Activated naive CD8-positive, alpha-beta T cell treated with anti-CD3 and anti-CD28 coated beads for 36 hours (primary cell): ENCODE measurements at places on chromosomes 3 and 15.
A peak's percentile ranks its signal among the peaks of the same experiment; 100 is the strongest.

- DNase-seq: no peak
These were observed 9.0 kb downstream of the GMNC start for GRCh38 chr3:190853464-190853863.

GRCh38 chr15:97759363-97759762 lies 201.1 kb upstream of the ARRDC4 start:
- DNase-seq: no peak

GRCh38 chr3:34619990-34620389 lies 821.6 kb downstream of the PDCD6IP start:
- DNase-seq: no peak

- DNase-seq: no peak
These were observed 7.7 kb upstream of the GOLGB1 start for GRCh38 chr3:121757087-121757811.

GRCh38 chr3:138219255-138219654 lies 32.2 kb downstream of the ARMC8 start:
- DNase-seq: no peak

GRCh38 chr3:127747066-127747465 lies 74.3 kb downstream of the ABTB1 start:
- no peak for DNase-seq

GRCh38 chr3:23539185-23539584 lies 266.6 kb upstream of the UBE2E1 start:
- DNase-seq: no peak

DNA sequence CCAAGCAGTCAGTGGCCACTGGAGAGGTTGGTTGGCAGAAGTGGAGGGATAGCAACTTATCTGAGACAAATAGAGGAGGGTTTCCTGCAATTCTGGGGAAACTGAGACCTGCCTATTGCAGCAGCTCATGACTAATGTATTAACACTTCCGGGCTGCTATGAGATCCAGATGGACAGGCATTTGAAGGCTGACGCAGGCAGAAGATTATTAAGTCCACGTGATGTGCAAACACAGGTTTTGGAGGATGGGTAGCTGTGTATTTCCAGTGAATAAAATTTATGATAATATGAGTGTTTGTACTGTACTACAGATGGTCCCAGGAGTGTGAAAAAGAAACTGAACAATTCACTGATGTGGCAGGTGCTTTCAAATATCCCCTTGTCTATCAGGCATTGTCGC lies 28.5 kb upstream of the CFAP161 start:
- DNase-seq: no peak

- DNase-seq: no peak
These were observed 175.6 kb upstream of the ANKRD28 start for GRCh38 chr3:15973414-15973813.

- no peak for DNase-seq
These were observed 22.9 kb upstream of the ZBED2 start for GRCh38 chr3:111617912-111618601.

- no peak for DNase-seq
These were observed 9.5 kb upstream of the ROPN1B start for GRCh38 chr3:125959317-125960065.

- DNase-seq: no peak
These were observed 13.9 kb upstream of the PAQR9 start for GRCh38 chr3:142977399-142977728.

DNA sequence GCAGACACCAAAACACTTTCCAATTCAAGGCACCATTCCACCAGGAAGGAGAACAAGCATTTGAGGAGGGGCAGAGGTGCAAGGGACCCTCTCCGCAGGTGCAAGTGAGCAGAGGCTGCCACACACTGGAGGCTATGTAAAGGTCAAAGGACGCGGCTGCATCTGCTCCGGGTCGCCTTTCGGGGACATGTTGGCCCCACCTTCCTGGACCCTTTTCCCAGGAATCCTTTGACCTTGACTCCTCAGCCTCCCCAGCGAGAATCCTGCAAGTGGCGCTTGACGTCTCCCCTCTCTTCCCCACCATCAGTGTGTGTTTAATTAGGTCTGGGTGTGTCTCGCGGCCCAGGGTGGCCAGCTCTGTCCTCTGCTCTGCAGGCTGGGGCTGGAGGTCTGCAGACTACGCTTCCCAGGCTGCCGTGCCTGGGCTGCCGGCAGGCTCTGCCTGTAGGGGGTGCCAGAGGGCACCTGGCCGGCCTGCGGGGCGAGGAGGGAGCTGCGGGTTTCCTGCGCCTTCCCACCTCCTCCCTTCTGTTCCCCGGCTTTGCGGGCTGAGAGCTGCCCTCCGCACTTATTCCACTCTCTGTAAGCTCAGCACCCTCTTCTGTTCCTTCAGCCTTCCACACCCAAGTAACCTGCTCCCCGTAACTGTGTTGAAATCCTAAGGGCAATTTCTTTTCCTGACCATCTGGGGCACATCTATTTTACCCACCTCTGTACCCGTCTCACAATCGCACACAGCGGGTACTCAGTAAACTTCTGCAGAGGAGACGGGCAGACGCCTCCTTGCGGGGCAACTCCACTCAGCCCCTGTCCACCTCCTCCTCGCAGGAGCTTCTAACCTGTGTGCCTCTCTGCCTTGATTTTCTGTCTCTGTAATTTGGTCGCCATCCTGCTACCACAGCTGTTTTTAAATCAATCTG lies 129.8 kb downstream of the NSMCE3 start:
- DNase-seq: peak; percentile 74

- no peak for DNase-seq
These were observed 221.9 kb downstream of the LRRN1 start for GRCh38 chr3:4021162-4021561.

DNA sequence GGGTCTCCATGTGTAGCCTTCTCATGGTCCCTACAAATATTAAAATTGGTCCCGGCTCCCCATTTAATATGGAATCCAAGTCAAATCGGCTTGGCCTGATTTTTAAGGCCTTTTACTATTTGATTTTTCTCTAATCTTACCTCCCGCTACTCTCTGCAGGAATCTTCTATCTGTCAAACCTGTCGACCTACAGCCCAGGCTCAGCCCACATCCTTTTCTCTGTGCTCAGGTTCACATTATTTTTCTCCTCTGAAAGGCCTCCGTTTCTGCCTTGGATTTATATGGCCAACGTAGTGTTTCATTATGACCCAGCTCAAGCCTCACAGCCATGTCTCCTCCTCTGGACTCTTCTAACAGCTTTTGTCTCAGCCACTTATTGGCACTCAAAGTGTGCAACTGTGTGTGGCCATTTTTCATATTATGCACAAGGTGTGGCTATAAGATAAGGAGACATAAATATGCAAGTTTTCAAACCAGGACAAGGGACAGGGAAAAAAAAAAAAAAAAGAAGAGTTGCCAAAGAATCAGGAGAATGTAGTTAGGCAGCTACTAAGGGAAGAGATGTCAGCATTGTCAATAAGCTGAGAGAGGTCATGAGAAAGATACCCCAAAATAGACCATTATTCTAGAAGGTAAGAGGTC lies 2.1 kb upstream of the GLCE start:
- DNase-seq: no peak

- DNase-seq: no peak
These were observed 262.7 kb upstream of the CTDSPL start for GRCh38 chr3:37598808-37599581.

DNA sequence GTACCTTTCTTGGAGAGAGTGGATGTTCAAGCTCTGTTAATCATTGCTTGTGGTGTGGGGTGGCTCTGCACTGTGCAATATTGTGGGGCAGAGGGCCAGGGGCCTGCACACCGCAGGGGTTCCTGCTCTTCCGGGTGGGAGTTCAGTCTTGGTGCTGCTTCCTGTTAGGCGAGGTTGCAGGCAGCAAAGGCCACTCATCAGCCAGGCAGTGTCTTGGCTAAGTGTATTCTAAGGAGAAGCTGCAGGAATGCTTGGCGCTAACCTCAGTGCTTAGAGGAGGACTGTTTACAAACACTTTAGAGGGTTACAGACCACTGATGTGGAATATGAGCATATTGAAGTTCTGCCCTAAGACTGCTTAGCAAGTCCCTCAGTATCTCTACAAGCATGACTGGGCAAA lies 81.7 kb downstream of the CEP63 start:
- no peak for DNase-seq

- DNase-seq: no peak
These were observed 22.4 kb upstream of the ARHGEF3 start for GRCh38 chr3:56823984-56824703.

DNA sequence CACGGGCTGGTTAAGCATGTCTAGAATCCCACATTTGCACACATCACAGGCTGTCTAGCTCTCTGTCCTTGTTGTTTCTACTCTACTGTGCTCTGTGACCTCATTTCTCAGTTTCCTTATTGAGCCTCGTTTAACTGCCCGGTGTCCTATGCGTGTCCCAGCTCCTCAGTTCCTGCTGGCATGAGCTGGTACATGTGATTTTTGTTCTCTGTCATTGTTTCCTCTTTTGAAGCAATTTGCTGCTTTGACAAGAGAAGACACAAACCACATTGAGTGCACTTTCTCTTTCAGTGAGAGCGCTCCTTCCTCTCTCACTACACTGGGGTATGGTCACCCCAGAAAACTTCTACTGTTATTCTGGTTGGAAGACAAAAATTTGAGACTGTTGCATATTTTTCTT lies 563.5 kb downstream of the PDCD6IP start:
- no peak for DNase-seq

- no peak for DNase-seq
These were observed 225.6 kb upstream of the ROPN1 start for GRCh38 chr3:124217542-124217941.

DNA sequence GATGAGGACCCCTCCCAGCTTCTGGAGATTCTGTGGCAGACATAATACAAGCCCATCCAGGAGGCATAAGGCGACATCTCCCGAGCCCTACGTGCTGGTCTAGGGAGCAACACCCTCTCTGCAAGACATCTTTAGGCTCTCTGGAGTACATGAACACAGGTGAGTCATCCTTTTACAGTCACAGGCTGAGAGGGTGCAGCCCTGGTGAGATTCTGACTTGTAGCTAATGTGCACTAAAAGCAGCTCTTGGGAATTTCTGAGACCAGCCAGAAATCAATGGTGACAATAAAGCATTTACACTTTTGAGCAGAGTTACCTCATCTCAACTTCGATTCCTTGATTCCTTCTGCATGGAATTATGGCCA lies 131.1 kb downstream of the XXYLT1 start:
- DNase-seq: no peak

- no peak for DNase-seq
These were observed 138.1 kb upstream of the RAP2B start for GRCh38 chr3:153023896-153024295.

GRCh38 chr15:83913034-83913632 lies 259.2 kb downstream of the ADAMTSL3 start:
- no peak for DNase-seq

DNA sequence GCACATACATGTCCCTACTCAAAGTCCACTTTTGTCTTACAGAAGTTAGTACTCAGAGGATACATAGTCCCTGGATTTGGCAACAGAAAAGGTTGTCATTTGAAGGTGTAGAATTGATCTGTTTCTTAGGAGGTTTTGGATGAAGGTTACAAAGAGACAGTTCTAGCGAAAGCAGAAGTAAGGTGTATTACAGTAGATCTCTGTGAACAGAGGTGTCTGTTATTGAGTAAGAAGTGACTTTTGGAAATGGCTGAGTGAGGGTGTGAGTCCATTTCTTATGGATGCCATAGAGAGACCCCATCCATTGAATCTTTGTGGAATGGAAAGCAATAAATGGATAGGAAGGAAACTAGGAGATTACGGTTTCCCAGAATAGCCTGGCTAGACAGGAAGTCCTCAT lies 5.6 kb downstream of the ZNF662 start:
- DNase-seq: no peak

DNA sequence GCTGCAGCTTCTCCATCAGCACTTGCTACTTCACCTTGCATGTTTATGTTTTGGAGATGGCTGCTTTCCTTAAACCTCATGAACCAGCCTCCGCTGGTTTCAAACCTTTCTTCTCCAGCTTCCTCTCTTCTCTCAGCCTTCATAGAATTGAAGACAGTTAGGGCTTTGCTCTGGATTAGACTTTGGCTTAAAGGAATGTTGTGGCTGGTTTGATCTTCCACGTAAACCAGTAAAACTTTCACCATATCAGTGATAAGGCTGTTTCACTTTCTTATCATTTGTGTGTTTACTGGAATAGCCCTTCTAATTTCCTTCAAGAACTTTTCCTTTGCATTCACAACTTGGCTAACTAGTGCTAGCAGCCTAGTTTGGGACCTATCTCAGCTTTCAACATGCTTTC lies 11.7 kb upstream of the GNAT1 start:
- DNase-seq: no peak
